DMS153 (cell line): ENCODE measurements at places on chromosomes 6 and 20.

DNA sequence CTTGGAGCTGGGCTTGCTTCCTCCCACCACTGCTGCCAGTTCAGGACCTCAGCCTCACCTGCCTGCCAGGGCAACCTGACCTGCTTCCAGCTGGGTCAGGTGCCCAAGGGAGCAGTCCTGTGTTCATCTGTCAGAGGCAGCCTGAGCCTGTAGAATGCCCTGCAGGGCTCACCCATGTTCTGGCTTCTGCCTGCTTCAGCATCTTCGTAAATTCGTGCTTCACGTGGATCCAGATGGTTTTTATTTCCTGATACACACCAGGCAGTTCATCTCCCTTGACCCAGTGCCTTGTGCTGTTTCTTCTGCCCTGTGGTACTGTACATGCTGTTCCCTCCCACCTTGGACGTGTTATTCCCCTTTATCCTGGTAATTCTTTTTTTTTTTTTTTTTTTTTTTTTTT is 50.2 kb downstream of the ARID1B start:
- no peak for DNase-seq

DNA sequence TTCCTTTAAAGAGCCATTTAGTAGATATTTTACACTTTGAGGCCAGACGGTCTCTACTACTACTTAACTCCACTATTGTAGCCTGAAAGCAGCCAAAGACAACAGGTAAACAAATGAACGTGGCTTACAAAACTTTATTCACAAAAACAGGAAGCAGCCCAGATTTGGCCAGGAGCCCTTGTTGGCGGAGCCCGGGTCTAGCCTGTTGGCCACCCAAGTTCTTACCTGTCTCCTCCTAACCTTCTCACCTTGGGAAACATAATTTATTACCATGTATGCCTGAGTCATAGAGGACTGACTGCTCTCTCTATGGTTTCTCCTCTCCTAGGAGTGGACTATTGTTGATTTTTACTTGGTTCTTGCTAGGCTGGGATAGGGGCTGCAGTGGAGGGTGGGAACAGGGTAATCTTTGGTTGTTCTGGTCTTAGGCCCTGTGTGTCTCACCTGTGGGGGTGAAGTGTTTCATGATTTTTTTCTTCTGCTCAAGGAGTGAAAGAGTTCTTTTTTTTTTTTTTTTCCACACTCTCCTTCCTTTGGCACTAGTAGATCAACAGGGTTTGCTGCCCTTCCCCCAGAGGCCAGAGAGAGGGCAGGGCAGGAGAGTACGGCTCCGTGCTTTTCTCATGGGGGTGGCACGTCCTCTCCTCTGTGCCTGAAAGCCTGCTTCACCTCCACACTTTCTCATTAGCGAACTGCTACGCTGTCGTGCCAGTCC is 90.0 kb downstream of the RPP40 start:
- DNase-seq, result no peak

DNA sequence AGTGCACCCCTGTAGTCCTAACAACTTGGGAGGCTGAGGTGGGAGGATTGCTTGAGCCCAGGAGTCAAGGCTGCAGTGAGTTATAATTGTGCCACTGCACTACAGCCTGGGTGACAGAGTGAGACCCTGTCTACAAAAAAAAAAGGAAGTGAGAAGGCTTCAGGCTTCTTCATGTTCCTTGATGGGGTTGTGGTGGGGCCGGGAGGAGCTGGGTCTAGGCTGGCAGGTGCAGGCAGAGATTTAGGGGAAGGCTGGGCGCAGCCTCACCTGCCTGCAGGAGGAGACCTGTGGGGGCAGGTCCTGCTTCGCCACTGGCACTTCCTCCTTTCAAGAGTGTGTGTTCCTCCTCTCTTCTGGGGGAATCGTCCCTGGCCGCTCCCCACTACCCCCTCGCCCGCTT is 63.9 kb downstream of the CHMP4B start:
- no peak for DNase-seq

GRCh38 chr6:113141901-113142300 is 715.2 kb upstream of the MARCKS start:
- no peak for DNase-seq

DNA sequence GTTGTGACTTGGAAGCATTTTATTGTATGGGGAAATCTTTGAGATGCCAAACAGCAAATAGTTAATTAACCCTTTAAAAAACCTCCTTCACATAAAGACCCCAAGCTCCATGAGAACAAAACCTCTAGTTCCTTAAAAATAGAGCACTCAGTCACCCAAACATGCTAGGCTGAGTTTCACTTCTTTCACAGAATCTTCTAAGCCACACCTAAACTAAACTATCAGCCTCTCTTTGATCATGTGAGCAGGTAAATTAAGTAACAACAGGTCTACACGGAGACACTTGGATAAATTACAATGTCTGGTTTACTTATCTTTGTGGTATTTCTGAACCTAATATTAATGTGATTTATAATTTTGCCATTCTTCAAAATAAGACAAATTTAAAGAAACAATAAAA is 205.2 kb upstream of the MARCKS start:
- DNase-seq, result no peak

GRCh38 chr6:142870787-142871415 is 74.1 kb downstream of the HIVEP2 start:
- DNase-seq, result no peak

- peak; percentile 79 for DNase-seq
Observed at GRCh38 chr6:134707342-134708031, 242.4 kb downstream of the ALDH8A1 start.

DNA sequence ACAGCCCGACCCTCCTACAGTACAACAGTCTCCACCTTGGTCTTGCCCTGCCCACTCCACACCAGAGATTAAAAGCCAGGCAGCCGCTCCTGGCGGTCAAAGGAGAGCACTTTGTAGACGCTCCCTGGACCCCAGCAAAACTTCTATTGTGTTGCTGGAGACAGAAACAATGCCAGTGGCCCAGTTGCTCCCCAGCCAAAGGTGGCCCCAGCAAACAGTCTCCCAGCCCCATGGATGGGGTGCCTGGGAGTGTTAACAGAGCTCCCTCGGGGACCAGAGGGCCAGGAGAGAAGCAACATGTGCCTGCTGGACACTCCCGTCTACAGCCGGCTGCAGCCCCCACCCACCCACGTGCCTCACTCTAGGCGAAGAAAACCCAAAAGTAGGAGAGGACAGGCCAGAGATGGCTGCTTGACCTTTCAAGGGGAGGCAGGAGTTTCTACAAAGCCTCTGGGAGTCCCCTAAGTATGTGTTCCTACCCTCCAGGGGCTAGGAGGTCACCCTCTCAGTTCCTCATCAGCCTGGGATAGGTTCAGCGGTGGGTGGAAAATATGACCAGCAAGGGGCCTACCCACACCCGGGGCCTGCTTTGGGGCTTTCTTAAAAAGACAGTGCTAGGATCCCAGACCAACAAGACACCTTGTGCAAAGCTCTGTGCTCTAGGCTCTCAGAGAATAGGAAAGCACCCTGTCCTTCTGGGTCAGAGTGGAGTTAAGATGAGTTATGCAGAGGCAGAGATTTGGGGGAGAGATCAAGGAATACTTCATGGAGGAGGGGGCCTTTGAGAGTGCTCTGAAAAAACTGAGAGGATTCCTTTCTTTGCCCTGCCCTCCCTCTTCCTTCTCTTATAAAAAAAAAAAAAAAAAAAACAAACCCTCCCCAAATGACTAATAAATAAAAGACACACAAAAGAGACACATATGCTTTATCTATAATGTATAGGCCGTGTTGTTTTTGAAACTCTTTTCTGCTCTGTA is 19.0 kb upstream of the PREX1 start:
- DNase-seq, result no peak

DNA sequence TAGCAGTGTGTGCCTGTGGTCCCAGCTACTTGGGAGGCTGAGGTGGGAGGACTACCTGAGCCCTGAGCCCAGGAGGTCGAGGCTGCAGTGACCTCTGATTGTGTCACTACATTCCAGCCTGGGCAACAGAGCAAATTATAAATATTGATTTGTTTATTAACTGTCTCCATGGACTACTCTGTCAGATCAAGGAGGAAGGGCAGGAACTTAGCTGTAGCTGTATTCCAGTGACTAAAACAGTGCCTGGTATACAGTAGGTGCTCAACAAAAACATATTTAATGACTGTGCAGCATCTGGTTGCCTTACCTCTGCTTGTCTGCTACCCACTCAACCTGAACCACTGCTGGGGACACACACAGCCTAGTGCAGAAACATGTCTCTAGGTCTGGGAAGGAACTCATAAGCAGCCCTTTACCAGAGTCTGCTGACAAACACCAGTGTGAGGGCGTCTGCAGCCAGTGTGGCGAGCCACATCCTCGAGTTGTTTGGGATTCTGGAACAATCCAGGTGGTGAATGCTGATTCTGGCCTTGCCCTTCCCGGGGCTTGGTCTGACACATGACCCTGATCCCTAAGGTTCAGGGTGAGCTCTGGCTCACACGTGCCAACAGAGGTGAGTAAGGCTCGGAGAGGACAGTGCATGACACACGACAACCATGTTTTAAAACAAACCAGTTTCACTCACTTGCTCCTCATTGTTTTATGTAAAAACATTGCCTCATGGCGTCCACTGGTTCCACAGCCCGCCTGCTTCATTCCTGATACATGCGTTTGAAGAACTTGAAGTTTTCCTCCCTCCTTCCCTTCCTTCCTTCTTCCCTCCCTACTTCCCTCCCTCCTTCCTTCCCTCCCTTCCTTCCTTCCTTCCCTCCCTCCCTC is 117.9 kb upstream of the ZNF217 start:
- DNase-seq, result no peak

- DNase-seq, result no peak
Observed at GRCh38 chr20:15342991-15343523, 1005.6 kb upstream of the FLRT3 start.

DNA sequence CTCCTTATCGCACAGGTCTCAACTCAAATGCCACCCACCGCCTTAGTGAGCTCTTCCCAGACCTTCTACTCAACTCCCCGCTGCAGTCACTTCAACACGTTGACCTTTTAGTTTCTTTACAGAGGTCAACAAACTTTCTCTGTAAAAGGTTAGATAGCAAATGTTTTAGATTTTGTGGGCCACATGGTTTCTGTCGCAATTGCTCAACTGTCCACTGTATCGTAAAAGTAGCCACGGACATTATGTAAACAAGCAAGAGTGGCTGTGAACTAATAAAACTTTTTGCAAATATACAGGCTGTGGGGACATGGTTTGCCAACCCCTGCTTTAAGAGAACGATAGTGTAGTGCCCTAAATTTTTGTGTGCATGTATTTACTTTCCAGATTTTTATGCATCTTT is 247.6 kb upstream of the TSHZ2 start:
- no peak for DNase-seq

DNA sequence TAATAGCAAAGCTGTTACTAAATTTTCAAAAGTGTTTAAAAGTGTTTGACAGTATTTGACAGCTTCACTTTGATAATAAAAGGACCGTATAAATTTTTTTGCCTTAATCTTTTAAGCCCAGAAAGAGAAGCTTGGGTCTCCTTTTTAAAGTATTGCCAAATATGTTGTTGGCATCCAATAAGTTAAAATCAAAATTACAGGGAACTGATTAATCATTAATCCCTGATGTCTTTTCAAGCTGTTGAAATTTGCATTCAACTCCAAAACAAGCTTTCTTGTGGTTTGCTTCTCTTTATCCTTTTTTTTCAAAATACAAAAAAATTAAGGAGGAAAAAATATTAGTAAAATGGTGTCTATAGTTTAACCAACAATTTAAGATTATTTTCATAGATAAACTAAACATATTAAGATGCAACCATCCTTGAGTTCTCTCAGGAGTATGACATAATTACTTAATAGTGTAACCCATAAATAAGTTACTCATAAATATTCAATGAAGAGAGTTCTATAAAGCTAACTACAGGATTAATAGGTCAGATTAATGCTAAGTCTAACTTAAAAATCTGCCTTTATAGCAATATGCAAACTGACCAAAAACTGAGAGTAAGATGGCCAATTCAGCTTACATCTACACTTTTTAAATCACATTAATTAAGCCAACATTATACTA is 27.0 kb upstream of the CALHM6 start:
- no peak for DNase-seq

- no peak for DNase-seq
Observed at GRCh38 chr6:112563368-112563767, 216.2 kb downstream of the RFPL4B start.

DNA sequence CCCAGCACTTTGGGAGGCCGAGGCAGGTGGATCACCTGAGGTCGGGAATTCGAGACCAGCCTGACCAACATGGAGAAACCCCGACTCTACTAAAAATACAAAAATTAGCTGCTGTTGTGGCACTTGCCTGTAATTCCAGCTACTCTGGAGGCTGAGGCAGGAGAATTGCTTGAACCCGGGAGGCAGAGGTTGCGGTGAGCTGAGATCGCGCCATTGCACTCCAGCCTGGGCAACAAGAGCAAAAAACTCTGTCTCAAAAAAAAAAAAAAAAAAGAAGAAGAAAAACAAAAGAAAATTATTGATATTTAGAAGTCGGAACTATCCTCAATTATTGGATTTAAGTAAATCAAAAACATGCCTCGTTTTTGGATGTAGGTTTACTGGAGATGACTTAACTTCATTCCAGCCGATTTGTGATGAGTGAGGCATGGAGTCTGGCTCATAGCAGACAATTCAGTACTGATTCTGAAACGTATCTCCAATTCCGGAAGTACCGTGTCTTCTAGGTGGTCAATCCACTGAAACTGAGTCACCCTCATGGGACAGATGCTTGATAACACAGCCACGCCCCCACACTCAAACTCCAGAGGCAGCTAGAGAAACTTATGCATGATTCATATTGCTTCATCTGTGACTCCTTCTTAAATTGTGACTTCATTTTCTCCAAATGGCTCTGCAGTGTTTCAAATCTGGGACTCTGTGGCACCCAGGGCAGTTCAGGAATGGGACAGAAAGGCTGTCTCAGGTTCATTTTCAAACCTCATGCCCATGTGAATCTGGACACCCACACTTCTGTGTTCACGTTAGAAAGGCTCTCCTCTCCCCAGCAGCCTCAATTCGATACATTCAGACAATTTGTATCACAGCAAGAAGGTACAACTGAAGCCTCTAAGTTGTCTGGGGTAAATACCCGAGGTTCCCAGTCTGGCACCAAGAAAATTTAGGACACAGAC is 110.4 kb upstream of the ARMC2 start:
- DNase-seq, result no peak

DNA sequence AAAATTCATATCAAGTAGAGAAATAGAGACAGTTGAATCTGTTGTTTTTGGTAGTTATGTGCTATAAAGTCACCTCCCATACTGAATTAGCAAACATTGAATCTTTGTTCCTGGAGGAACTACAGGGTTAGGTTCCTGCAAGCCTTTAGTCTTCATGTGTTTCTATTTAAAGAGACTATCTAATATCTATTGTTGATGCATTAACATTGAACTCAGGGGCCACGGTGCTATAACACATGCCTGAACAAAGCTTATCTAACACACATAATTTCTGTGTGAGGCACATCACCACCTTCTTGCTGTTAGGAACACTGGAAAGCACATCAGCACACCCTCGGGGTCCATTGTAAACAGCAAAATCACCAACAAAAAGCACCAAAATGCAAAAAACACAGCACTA is 21.2 kb downstream of the ARFGEF2 start:
- no peak for DNase-seq
